ENCODE measurements at places on chromosomes 6 and 20.

- DNase-seq = no peak
Observed at GRCh38 chr20:51134405-51134804, 111.5 kb upstream of the KCNG1 start.

- DNase-seq = no peak
Observed at GRCh38 chr20:3739054-3739925, 6.8 kb downstream of the HSPA12B start.

- no peak for DNase-seq
Observed at GRCh38 chr6:135655055-135655454, 157.5 kb upstream of the AHI1 start.

DNA sequence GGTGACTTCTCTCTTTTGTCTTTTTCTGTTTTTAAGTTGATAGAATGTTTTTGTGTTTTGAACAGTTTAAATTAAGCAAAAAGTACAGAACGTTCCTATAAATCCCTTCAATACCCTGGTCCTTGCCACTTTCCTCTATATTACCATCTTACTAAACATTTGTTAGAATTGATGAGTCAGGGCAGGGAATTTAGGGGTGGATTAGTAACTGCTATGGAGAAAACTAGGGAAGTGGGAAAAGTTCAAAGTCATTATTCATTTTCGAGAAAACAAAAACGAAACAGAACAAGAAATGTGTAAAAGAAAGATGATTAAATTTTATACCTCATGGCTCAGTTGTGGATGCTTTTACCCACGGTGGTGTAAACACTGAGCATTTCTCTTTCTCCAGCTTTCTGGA is 240.4 kb upstream of the SULF2 start:
- DNase-seq = no peak

- no peak for DNase-seq
Observed at GRCh38 chr6:93562582-93562981, 143.2 kb upstream of the EPHA7 start.

DNA sequence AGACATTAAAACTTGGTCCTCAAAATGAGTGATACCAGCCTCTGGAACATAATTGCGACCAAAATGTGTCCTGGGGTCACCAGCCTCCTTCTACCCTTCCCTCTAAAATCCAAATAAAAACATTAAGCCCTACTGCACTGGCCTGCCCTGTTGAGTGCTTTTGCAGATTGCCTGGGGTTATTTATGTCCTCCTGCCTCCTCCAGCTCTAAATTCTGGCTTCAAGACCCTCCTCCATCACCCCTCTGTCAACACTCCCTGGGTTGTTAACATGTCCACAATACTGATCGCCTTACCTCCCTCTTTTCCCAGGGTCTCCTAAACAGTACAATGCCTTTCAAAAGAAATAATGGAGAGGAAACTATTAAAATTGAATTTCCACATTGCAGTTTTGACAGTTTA is 327.5 kb downstream of the NRN1 start:
- no peak for DNase-seq

DNA sequence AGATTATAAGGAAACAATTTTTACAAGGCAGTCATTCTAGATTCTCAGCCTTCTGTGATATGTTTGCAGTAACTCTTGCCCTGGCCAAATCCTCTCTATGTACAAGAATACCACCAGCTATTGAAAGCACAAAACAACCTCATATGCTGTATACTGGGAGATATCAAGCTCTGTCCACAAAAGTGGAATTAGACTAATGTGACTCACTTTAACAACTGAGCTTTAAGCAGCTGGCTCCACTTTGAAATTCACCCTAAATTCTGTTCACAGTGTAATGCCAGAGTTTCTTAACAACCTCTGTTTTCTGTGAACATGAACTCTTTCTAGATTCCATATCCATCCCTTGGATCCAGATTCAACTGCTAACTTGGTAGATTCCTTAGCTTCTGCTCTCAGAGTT is 47.6 kb downstream of the CHD6 start:
- DNase-seq = no peak

- no peak for DNase-seq
Observed at GRCh38 chr20:58045579-58045978, 182.9 kb downstream of the ANKRD60 start.

- no peak for DNase-seq
Observed at GRCh38 chr6:15425947-15426346, 180.1 kb downstream of the JARID2 start.

DNA sequence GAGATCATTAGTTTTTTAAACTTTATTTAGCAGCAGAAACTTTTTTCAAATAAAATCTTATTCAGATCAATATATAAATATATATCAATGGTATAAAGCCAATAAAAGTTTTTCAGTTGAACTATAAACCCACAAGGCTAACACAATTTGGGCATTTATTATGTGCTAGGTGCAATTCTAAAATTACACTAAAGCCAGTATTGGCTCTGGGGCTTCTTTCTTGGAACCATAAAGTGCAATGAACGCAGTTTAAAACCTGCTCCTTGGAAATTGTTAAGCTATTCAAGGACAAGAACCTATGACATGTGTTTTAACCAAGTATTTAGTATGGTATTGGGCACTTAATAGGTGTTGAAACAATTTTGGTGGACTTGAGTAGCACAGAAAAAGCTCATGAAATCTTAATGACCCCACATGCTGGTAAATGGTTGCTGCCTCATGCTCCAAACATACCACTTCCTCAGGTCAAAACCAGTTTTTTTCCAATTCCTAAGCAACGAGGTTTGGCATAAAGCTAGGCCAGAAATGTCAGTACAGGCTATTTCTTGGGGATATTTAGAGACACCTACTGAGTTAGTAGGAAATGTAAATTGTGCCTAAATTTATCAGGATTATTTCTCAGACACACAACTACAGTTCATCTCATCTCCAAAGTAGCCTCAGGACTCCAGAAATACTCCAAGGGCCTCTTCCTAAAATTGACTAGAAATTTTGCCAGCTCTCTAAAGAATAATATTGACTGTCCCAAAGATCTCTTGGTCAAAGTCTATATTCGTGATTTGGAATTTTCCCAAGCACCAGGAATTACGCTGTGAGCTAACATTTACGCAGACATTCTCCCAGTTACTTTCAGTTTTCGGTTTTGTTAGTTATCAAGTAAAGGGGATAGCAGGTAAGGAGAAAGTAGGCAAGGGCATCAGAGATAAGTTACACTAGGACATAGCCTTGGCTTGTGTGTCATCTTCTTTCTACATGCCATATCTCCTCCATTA is 90.9 kb upstream of the LGSN start:
- no peak for DNase-seq

- DNase-seq = no peak
Observed at GRCh38 chr6:30152910-30153610, 8.0 kb downstream of the TRIM10 start.

DNA sequence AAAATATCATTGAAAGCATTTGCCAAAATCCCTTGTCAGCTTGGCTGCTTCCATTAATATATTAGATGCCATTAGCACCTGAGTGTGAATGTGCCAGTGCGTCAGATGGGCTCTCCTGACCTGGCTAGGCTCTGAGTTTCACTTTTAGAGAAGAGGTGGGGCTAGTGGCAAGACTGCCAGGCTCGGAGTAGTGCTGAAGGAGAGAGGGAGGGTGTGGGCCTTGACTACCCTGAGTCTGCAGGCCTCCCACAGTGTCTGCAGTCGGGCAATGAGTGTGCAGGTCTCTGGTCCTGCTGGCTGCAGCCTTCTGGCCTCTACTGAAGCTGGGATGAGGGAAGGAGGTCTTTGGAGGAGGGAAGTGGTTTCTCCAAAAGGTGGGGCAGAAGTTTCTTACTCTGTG is 34.6 kb upstream of the PNPLA1 start:
- no peak for DNase-seq

DNA sequence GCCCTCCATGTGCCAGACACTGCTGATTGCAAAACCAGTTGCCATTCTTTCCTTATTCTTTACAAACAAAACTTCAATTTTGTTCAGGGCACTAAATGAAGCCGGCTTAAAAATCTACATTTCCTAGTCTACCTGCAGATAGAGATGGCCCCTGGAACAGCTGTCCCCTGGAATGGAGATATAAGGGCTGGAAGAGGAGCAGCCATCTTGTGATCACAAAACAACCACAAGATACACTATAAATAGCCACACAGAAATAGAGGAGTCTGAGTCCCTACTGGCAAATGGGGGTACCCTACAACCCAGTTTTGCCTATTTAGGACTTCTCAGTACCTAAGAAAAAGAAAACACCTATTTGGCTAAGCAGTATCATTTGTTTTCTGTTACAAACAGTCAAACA is 115.9 kb upstream of the BEND6 start:
- DNase-seq = no peak

DNA sequence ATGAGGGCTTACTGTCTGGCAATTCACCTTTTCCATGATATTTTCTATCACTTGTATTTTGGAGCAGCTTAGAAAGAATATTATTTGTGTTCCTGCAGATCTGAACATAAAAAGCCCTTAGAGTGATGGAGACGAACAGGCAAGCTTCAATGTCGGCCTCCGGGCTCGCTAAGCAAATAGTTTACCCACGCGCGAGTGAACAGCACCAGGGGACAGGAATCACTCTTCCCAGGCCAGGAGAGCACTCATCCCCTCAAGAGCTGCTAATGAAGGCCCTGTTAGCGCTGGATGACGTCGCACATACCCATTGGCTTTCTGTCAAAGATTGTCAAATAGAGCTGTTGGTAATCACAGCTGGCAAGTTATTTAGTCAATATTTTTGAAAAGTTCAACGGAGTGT is 395.7 kb downstream of the ZFAND3 start:
- no peak for DNase-seq

GRCh38 chr6:140155451-140156126 is 781.1 kb upstream of the CITED2 start:
- DNase-seq = no peak

DNA sequence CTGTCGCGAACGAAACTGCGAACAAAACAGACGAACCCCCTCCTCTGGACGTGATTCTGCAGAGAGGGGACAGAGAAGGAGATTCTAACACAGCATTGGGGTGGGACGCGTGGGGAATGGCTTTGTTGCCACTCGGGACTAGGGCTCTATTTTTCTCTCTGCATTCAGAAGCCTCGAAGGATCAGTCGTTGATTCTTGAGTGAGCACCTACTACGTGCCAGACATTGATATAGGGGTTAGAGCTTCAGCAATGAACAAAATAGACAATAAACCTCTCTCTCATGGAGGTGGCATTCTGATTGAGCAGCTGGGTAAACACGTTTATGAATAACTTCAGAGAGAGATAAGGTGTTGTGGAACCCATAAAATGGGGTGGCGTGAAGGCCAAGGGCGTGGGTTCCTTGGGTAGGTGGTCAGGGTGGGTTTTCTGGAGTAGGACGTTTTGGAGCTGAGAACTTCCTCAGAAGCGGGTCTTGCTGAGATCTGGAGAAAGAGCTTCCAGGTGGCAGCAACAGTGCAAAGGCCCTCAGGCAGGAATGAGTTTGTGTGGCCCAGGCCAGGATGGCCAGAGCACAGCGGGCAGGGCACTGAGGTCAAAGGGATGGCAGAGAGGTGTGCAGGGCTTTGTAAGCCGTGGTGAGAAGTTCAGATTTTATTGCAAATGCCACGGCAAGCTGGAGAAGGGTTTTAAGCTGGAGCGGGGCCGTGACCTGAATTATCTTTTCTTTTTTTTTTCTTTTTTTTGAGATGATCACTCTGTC is 884 bp downstream of the SLC2A10 start:
- no peak for DNase-seq

- no peak for DNase-seq
Observed at GRCh38 chr20:2839732-2840137, 720 bp downstream of the PCED1A start.

- DNase-seq = no peak
Observed at GRCh38 chr20:2382833-2383232, 2.1 kb downstream of the TGM6 start.

DNA sequence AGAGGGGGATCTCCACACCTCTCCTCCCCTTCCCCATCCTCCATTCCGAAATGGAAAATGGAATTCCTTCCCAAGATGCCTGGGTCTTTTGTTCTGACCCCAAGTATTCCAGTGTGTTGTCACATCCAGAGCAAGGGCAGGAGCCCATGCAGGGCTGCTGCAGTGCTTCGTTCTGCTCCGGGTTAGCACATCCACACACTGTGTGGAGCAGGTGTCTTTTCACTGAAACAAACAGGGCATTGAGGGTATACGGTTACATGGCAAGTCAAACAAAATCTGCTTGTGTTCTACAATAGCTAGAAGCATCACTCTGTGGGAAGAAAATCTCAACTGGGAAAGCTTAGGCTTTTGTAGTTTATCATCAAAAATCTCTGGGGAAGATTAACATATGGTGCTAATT is 56.9 kb downstream of the LYRM2 start:
- DNase-seq = no peak

DNA sequence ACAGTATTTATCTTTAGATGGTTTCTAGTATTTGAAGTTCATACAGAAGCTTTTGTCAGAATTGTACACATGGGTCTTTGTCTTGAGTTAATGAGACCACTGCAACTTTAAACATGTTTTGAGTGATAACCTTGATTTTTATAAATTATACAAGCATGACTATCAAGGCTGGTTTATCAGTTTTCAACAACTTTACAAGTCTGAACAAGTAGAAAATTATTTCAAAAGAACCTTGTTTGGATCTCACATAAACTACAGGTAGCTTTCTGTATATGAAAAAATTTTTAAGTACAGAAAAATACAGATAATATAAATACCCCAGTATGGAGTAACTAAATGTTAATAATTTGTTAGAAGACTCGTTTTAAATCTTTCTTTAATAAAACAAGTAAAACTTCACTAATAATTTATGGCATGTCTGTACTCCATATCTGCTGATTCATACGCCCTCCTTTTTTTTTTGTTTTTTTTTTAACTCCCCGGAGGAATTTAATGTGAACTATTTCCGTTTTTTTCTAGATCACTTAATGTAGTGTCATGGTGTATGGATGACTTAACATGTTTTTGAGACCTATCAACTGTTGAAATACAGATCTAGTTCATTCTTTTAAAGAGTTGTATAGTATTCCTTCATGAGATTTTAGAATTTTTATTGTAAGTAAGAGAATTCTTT is 18.3 kb downstream of the VAPB start:
- DNase-seq = no peak

DNA sequence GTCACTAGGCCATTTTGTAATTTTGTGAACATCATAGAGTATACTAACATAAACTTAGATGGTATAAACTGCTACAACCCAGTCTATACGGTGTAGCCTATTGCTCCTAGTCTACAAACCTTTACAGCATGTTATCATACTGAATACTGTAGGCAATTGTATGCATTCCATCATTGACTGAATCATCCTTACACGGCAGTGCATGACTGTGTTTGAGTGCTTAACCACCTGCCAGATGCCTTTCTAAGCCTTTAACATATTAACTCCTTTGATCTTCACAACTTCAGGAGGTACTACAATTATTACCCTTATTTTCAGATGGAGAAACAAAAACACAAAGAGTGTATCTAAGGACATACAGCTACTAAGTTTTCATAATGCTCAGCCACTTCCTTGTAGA is 14.0 kb downstream of the DPPA5 start:
- no peak for DNase-seq
